Thyroid gland (tissue), 4 donors: ENCODE measurements at places on chromosomes 13 and 19.

DNA sequence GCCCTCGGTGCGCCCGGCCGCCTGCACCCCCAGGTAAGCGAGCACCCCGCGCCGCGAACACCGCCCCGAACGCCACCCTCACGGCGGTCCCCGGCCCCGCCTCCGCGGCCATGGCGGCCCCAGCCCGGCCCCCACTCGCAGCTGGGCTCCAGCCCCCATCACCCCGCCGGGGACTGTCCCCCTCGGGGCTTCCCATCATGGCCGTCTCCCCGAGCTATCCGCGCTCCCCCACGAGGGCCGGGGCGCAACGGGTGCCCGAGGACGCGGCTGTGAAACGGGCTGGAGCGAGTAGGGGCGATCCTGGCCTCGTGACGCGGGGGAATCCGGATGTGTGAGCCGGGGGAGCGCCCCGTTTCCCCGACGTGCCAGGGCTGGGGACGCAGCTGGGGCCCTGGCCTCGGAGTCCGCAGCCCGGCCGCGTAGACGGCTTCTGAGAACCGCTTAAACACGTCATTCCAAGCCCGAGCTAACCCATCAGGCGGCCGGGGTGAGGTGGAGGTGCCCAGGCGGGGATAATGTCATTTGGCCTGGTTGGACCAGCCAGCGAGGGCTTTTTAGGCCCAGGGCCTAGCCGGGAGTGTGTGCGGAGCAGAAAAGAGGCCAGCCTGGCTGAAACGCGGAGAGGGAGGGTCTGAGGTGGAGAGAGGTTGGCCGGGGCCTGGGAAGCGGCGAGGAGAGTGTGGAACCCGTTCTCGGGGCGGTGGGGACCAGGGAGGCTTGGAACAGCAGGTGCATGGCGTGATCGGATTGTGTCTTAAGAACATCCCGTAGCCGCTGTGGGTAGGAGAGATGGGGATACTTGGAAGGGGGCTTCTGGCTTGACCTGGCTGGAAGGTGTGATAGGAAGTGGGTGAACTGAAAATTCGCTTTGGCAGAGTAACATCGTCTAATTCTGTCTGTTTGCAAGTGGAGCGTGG lies 550 bp downstream of the CERS4 start:
- H3K4me3 ChIP-seq = peak overlapping the region; percentile 66
- H3K27ac ChIP-seq = peak overlapping the region; percentile 89
- peak; percentile 51 for DNase-seq
- no peaks in the 10 kb centered on the region for H3K27me3 ChIP-seq
- H3K36me3 ChIP-seq = no peaks in the 10 kb centered on the region

DNA sequence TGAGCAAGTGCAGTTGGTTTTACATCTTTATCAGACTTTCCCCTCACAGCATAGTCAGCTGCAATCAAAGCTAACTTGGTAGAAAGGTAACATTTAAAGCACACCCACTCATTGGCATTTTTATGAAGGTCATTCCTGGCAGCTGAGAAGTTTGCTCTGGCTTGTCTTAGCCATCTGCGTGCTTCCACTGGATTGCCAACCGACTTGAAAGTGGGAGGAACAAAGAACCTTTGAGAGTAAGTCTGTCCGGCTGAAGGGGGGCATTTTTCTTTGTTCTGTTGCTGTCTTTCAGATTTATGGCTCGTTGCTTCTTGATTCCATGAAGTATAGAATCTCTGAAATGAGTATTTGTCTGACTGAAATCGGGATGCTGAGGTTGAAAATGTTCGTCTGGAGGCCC lies 103.1 kb downstream of the SACS start:
- no peaks in the 10 kb centered on the region for H3K27me3 ChIP-seq
- no peak for DNase-seq
- no peaks in the 10 kb centered on the region for H3K36me3 ChIP-seq
- no peaks in the 10 kb centered on the region for H3K4me1 ChIP-seq
- no peak overlapping the region for H3K27ac ChIP-seq

- DNase-seq = no peak
- H3K27me3 ChIP-seq = no peaks in the 10 kb centered on the region
- H3K36me3 ChIP-seq = peaks cover 7% of the 10 kb centered on the region
- no peak overlapping the region for H3K4me3 ChIP-seq
- no peak overlapping the region for H3K27ac ChIP-seq
Measured at GRCh38 chr19:58330458-58330857, 3.7 kb downstream of the ZSCAN22 start.

DNA sequence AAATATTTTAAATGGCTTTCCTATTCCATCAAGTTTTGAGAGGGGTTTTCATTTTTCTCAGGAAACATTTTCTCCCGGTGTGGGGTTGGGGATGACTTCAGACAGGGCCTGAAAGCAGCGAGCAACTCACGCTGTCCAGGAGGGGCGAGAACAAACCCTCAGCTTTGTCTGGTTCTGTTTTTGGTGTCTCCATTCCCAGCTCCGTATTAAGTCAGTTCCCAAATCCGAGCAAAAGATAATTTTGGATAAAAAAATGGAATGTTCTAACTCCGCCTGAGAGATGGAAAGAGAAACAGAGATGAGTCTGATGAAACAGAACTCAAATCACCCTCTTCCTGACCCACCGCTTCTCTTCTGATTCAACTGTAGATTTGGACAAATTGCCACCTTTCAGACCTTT lies 38.4 kb downstream of the RFX2 start:
- peaks cover 32% of the 10 kb centered on the region for H3K4me1 ChIP-seq
- DNase-seq = no peak
- H3K36me3 ChIP-seq = no peaks in the 10 kb centered on the region
- no peaks in the 10 kb centered on the region for H3K27me3 ChIP-seq
- no peak overlapping the region for H3K4me3 ChIP-seq
- peak overlapping the region; percentile 43 for H3K27ac ChIP-seq

- H3K36me3 ChIP-seq = peaks cover 27% of the 10 kb centered on the region
- no peak overlapping the region for H3K4me3 ChIP-seq
- no peaks in the 10 kb centered on the region for H3K27me3 ChIP-seq
- no peak overlapping the region for H3K27ac ChIP-seq
- no peaks in the 10 kb centered on the region for H3K4me1 ChIP-seq
Measured at GRCh38 chr13:48265217-48265815, 32.3 kb downstream of the ITM2B start.

DNA sequence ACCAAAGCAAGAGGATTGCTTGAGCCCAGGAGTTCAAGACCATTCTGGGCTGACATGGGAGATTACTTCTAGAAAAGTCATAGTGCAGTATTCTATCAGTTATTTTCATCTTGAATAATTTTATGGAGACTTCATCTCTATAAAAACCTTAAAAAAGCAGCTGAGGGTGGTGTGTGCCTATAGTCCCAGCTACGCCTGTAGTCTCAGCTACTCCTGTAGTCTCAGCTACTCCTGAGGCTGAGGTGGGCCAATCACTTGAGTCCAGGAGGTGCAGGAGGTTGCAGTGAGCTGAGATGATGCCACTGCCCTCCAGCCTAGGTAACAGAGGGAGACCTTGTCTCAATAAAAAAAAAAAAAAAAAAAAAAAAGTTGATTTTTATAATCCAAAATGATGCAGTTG lies 22.1 kb upstream of the KCTD4 start:
- H3K27me3 ChIP-seq = no peaks in the 10 kb centered on the region
- H3K4me3 ChIP-seq = no peak overlapping the region
- no peak for DNase-seq
- H3K36me3 ChIP-seq = no peaks in the 10 kb centered on the region
- H3K4me1 ChIP-seq = no peaks in the 10 kb centered on the region
- no peak overlapping the region for H3K27ac ChIP-seq

GRCh38 chr19:11205939-11206570 lies 8.7 kb upstream of the KANK2 start:
- H3K27ac ChIP-seq = no peak overlapping the region
- H3K4me3 ChIP-seq = no peak overlapping the region
- H3K4me1 ChIP-seq = peaks cover 28% of the 10 kb centered on the region

GRCh38 chr19:19444681-19445155 lies 39.2 kb downstream of the GATAD2A start:
- H3K4me1 ChIP-seq = peaks cover 18% of the 10 kb centered on the region
- H3K36me3 ChIP-seq = no peaks in the 10 kb centered on the region
- H3K27ac ChIP-seq = no peak overlapping the region
- no peak overlapping the region for H3K4me3 ChIP-seq

GRCh38 chr13:37492075-37492474 lies 106.5 kb downstream of the POSTN start:
- H3K27ac ChIP-seq = no peak overlapping the region
- H3K36me3 ChIP-seq = no peaks in the 10 kb centered on the region
- no peaks in the 10 kb centered on the region for H3K27me3 ChIP-seq
- DNase-seq = no peak

DNA sequence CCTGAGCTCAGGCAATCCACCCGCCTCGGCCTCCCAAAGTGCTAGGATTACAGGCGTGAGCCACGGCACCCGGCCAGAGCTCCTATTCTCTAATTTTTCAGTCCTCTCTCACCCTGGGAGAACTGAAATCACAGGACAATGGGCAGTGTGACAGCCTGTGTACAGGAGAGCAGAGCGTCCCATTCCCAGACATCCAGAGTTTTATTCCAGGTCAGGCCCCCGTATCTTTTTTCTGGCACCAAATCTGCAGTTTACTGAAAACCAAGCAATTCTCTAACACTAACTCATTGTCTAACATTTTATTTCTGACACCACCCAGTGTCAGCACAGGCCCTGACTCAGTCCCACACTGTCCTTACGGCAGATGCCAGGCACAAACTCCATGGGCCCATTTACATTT lies 6.7 kb downstream of the ZNF708 start:
- H3K4me3 ChIP-seq = no peak overlapping the region
- no peaks in the 10 kb centered on the region for H3K27me3 ChIP-seq
- DNase-seq = no peak
- H3K4me1 ChIP-seq = peaks cover 2% of the 10 kb centered on the region
